Frontal cortex (tissue), 4 donors: ENCODE measurements at places on chromosomes 16 and 17.

- no peak for DNase-seq
Measured at GRCh38 chr16:86436466-86437185, 73.7 kb upstream of the FOXF1 start.

- no peak for DNase-seq
Measured at GRCh38 chr17:72943826-72944689, 148.4 kb downstream of the SLC39A11 start.

DNA sequence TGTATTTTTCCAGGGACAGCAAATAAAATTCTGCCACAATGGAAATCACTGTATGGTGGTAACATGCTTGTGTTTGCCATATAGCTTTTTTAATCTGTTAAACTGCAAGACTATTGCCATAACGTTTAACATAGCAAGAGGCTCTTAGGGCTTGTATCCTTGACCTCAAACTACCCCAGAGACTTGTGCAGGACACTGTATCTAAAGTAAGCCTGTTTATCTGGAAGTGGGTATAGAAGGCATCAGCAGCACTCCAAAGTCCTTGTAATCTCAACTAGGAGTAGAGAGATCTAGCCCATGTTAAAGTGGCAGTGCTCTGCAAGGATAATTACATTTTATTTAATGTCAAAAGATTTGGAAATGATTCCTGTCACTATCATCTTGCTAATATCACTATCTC is 1424.1 kb downstream of the CDH11 start:
- no peak for DNase-seq

GRCh38 chr17:4896332-4897197 is 2.8 kb upstream of the C17orf107 start:
- no peak for DNase-seq

GRCh38 chr16:60686824-60687223 is 1349.4 kb downstream of the CDH8 start:
- no peak for DNase-seq

DNA sequence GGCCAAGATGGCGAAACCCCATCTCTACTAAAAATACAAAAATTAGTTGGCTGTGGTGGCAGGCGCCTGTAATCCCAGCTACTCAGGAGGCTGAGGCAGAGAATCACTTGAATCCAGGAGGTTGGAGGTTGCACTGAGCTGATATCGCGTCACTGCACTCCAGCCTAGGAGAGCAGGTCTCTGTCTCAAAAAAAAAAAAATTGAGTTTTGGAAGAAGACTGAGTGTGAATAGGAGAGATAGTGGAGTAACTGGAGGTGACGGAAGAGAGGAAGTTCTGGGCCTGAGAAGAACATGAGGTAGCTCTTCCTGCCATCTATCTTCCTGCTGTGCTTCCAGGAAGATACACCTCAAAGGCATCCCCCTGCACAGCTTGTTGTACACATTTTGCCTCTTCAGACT is 11.4 kb downstream of the HOXB1 start:
- no peak for DNase-seq

DNA sequence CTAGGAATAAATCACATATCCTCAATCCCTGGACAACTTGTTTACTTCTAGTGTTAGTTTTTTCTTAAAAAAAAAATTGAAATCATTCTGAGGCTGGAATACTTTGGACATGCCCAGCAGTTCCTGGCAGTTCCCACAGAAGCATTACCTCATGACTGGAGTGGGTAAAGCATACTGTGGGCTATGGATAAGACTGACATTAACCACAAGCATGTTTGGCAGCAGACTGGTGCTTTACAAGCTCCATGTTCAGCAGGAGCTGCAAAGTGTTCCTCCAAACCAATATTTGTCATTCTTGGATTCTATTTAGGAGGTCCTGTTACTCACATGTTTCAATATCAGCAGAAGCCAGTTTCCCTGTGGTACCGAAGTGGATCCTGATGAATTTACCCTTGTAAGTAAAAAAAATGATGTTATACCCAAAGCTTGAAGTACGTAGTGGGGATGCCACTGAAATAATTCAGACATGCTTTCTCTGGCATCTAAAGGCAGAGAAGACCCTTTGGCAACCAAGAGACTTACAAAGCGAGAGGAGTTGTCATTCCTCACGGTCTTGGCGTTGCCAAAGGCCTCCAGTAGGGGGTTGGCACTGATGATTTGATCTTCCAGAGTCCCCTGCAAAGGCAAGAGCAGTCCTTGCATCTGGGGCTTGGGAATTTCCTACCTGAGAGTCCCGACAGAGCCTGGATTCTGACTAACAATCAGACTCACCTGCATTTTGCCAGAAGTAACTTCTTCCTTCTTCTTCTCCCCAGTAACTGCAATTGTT is 4.9 kb downstream of the MYH1 start:
- DNase-seq = no peak

DNA sequence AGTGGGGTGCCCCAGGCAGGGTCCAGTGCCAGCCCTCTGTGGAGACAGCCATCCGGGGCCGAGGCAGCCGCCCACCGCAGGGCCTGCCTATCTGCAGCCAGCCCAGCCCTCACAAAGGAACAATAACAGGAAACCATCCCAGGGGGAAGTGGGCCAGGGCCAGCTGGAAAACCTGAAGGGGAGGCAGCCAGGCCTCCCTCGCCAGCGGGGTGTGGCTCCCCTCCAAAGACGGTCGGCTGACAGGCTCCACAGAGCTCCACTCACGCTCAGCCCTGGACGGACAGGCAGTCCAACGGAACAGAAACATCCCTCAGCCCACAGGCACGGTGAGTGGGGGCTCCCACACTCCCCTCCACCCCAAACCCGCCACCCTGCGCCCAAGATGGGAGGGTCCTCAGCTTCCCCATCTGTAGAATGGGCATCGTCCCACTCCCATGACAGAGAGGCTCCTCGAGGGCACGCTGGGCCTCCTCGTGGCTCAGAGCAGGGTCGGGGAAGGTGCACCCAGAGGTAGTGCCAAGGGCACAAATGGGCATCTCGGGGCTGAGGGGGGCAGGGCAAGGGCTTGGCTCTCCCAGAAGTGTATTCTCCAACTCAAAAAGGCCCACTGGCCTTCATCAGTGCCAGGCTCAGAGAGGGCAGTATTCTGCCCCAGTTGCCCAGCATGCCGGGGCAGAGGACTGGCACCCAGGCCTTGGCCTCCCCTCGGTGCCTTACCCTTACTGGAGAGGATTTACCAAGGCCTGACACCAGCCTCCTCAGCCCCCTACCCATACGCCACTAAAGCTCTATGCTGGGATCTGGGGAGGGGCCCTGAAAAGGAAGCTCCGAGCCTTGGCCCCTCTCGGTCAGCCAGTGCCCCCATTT is at the start of gene CDH5:
CDH5 (plus strand) TSS at position 259 of the 867 bp plus-strand sequence. CDS start 12,647 bp downstream, outside the sequence.
- no peak for DNase-seq
